ENCODE measurements at places on chromosomes 6 and 20. TPM values are rescaled to one million over a fixed set of nuclear protein-coding genes. Genes with fewer than 3 reads are reported as not detected.

Gene RIN2
- 13.7 TPM for polyA plus RNA-seq

DNA sequence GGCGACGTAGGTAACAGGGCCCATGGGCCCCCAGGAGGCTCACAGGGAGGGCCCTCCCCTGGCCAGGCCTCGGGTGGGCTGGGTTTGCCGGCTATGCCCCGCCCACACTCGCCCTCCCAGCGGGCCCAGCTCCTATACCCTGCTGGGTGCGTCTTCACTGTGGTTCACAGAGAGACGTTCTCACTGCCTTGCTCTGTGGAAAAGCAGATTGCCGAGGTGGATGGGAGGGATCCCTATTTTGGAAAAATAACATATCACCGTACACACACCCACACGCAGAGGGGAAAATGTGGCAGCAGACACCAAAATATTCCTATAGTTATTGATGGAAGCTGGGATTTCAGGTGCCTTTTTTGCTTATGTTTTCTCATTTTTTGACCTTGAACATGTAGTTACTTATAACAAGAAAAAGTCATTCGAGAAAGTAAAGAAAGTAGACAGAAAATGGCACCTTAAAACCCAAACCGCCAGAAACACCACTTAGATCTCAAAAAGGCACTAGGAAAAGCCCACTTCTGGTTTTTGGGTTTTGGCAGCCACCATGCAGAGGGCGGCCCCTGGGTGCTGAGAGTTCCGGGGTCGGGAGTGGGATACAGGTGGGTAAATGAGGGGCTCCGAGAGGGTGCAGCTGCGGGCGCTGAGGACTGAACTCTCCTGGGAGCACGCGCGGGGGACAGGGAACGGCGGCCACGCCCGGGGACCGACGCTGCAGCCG, 49.4 kb downstream of the TMEM242 start:
- no peak for DNase-seq

DNA sequence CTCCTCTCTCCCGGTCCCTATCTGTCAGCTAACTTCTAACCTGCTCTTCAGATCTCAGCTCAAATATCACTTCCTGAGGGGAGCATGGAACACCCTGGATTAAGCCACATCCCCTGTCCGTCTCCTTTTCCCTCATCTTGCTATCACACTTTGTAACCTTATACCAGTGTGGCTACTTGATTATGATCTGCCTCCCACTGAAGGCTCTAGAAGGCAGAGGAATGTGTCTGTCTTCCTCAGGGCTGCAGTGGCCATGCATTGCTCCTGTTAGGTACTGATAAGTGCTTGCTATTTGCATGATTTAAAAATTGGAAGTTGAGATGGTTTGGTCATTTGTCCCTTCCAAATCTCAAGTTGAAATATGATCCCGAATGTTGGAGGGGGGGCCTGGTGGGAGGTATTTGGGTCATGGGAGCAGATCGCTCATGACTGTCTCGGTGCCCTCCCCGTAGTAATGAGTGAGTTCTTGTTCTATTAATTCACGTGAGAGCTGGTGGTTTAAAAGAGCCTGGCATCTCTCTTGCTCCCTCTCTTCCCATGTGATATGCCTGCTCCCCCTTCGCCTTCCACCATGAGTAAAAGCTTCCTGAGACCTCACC, 71.4 kb downstream of the PLCB4 start:
- no peak for DNase-seq

GRCh38 chr6:25971187-25971821, 8.7 kb downstream of the TRIM38 start:
- DNase-seq: peak; percentile 85

DNA sequence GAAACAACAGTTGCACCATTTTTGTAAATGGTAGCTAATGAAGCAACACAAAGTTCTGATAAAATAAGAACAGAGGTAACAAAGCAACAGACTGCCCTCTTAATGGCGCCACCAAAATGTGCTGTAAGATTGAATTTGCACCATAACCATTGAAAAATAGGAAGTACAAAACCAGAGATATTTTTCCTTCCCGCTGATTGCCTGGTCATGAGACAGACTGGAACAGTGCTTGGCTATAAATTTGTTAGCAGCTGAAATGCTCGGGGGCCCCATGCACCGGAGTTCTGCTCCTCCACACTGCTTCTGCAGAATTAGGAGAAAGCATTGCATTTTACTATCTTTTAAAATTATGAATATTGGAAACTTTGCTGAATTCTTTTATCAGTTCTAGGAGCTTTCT, 164.4 kb upstream of the QKI start:
- no peak for DNase-seq
